ENCODE measurements at places on chromosomes 2 and 18.

- DNase-seq, result peak; percentile 35
These were observed 335 bp downstream of the HES6 start for GRCh38 chr2:238239543-238239862.

- no peak for DNase-seq
These were observed 187.8 kb upstream of the ERBB4 start for GRCh38 chr2:212726403-212726802.

DNA sequence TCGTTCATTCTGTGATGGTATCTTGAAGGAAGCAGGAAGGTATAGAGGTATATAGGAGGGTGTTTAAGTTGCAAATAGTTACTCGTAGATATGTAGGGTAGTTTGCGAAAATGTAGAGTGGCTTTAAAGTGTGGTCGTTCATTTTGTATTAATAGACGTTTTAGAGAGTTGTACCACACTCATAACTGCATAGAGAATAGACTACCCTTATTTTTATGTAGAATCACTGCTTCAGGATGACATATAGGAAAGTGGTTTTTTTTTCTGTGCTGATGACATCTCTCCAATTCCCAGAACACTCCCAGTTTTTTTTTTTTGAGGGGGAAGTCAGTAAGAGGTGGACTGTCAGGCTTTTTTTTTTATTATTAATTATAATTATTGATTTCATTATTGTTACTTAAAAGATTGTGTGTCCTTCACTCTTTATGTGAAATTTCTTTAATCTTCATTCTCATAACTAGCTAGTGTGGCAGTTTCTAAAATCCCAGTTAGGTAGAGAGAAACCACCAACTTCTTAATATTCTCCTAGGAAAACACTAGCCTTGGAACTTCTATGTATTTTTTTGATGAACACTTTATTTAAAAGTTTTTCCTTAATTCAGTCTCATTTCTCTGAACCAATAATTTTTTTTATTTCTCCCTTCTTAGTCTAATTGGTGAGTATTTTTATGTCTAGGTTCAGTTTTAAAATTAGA is 1.5 kb downstream of the ACTR3 start:
- no peak for DNase-seq

GRCh38 chr18:79943608-79944125 is 7.8 kb downstream of the SLC66A2 start:
- DNase-seq, result no peak

GRCh38 chr2:37326285-37326684 is 1.7 kb upstream of the PRKD3 start:
- DNase-seq, result no peak

- no peak for DNase-seq
These were observed 45.7 kb upstream of the TPO start for GRCh38 chr2:1367601-1368000.

- DNase-seq, result no peak
These were observed 5.1 kb downstream of the ITGB6 start for GRCh38 chr2:160194946-160195345.

- DNase-seq, result no peak
These were observed 17.8 kb downstream of the DOK1 start for GRCh38 chr2:74572178-74572925.

DNA sequence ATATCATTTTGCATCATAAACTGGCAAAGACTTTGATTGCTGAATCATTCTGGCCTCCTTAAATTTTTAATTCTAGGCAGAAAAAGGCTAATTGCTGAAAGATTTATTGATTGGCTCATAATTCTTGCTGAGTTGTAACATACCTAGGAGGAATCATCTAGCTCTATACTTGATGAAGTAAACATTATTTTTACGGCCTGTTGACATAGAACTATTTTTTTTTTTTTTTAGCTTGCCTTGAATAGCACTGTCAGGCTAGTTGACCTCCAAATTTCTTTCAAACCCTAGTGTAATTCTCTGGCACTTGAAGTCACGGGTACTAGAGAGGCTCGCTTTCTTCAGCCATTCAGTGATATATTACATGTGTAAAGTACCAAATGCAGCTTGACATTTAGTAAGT is 2.8 kb downstream of the SERPINB12 start:
- DNase-seq, result no peak

- no peak for DNase-seq
These were observed 356.9 kb downstream of the SETBP1 start for GRCh38 chr18:45037618-45038017.

GRCh38 chr2:229852565-229852964 is 69.2 kb downstream of the TRIP12 start:
- peak; percentile 56 for DNase-seq

- DNase-seq, result no peak
These were observed 918.7 kb upstream of the PIK3C3 start for GRCh38 chr18:41036346-41036745.

DNA sequence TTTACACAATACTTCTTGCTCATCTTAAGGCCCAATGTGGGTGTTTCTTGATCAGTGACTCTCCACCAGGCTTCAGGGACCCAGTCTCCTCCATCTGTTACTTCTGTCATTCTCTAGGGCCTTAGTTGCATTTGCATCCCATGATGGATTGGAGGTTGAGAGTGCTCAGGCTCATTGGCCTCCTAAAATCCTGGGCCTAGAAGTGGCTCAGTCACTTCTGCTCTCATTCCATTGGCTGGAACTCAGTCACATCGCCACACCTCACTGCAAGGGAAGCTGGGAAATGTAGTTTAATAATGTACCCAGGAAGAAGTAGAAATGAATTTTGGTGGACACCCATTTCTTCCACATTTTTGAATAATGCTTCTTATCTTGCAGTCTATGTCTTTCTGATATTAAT is 223.5 kb downstream of the HRH4 start:
- no peak for DNase-seq

- DNase-seq, result no peak
These were observed 97.5 kb downstream of the TFCP2L1 start for GRCh38 chr2:121187351-121187981.

All from activated CD8-positive, alpha-beta memory T cell treated with anti-CD3 and anti-CD28 coated beads, Interleukin-2, amount 50 U/mL, for 4 hours (primary cell).